Esophagus (tissue), 2 donors: ENCODE measurements at places on chromosomes 3 and 15. TPM values are rescaled to one million over a fixed set of nuclear protein-coding genes. Genes with fewer than 3 reads are reported as not detected.

MORC1 gene
- not detected for polyA plus RNA-seq

GABRA5 gene
- polyA plus RNA-seq = 0.20 TPM

LYZL4 gene
- not detected for polyA plus RNA-seq

C3orf20 gene
- not detected for polyA plus RNA-seq

CAMK1 gene
- 6.5 TPM for polyA plus RNA-seq

PLA2G4D gene
- 4.5 TPM for polyA plus RNA-seq

CCDC54 gene
- polyA plus RNA-seq = not detected

NME9 gene
- 0.06 TPM for polyA plus RNA-seq

POPDC2 gene
- 1.4 TPM for polyA plus RNA-seq

TTC21A gene
- polyA plus RNA-seq = 5.6 TPM

NMNAT3 gene
- polyA plus RNA-seq = 2.1 TPM

TMEM45A gene
- polyA plus RNA-seq = 9.0 TPM
